Heart left ventricle (tissue), 16 donors: ENCODE measurements at places on chromosomes 5 and 9.
A peak's percentile ranks its signal among the peaks of the same experiment; 100 is the strongest.

GRCh38 chr9:125493384-125493783, 213.6 kb downstream of the MAPKAP1 start:
- no peaks in the 10 kb centered on the region for H3K27me3 ChIP-seq
- no peak overlapping the region for H3K4me3 ChIP-seq
- no peaks in the 10 kb centered on the region for H3K36me3 ChIP-seq
- H3K4me1 ChIP-seq, result no peaks in the 10 kb centered on the region

- no peak overlapping the region for H3K4me3 ChIP-seq
- peaks cover 89% of the 10 kb centered on the region for H3K36me3 ChIP-seq
- DNase-seq, result no peak
- H3K27me3 ChIP-seq, result no peaks in the 10 kb centered on the region
- H3K27ac ChIP-seq, result no peak overlapping the region
- H3K4me1 ChIP-seq, result no peaks in the 10 kb centered on the region
These were observed 12.6 kb downstream of the SKP2 start for GRCh38 chr5:36164461-36164860.

DNA sequence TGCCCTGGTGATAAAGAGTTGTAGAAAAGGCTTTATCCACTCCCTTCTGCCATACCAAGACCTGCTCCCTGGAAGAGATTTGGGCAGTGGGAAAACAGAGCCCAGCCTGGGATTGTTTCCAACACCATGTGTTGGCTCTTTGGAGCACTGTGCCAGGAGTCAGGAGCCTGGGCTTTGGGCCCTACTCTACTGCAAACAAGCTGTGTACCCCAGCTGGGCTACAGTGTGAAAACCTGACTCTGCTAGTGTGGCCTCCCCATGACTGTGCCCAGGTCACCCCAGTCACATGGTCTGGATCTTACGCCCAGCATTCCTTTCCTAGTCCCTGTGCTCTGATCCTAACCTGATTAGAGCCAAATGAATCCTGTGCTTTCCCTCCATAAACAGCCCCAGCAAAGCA, 39.3 kb upstream of the SHB start:
- H3K4me3 ChIP-seq, result no peak overlapping the region
- no peaks in the 10 kb centered on the region for H3K4me1 ChIP-seq
- DNase-seq, result no peak
- no peak overlapping the region for H3K27ac ChIP-seq

DNA sequence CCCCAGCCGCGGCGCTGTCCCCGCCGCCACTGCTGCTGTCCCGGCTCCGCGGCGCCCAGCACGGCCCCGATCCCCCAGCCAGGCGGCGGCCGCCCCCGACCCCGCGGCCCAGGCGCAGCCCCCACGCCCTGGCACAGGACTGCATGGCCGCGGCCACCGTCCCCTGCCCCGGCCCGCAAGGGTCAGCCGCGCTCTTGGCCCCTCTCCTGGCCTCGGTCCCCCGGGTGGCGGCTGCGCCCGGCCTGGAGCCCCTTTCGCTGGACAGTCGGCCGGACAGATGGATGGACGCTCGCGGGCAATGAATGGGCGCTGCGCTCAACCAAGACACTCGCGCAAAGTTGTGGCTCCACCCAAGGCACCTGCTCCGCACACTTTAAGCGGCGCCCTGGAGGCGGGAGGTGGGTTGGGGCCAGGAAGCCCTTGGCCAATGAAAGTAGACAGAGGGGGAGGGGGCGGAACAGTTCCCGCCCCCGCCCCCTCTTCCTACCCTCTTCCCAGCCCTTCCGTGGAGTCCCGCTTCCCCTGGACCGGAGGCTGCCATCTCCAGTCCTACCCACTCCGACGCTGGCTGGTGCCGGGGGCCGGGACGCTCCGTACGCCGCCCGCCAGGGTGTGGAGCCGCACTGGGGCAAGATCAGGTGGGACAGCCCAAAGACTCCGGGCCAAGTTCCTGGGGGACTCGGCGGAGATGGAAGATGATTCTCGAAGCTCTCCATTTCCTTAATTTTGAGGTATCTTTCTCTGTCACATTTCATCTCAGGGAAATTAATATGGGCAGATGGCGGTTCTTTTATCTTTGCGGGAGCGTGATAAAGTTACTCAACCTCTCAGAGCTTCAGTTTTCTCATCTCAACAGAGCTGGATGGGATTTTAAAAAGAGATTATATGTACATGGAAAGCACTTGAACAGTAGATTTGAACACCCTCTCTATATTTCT, at the start of gene GLDC:
GLDC (minus strand) TSS at position 375 of the 938 bp plus-strand sequence; CDS start at position 145, 230 bp downstream.
- DNase-seq, result peak; percentile 31
- peaks cover 68% of the 10 kb centered on the region for H3K27me3 ChIP-seq
- peak within 1 kb of the TSS; percentile 46 for H3K4me3 ChIP-seq
- no peak within 1 kb of the TSS for H3K27ac ChIP-seq

DNA sequence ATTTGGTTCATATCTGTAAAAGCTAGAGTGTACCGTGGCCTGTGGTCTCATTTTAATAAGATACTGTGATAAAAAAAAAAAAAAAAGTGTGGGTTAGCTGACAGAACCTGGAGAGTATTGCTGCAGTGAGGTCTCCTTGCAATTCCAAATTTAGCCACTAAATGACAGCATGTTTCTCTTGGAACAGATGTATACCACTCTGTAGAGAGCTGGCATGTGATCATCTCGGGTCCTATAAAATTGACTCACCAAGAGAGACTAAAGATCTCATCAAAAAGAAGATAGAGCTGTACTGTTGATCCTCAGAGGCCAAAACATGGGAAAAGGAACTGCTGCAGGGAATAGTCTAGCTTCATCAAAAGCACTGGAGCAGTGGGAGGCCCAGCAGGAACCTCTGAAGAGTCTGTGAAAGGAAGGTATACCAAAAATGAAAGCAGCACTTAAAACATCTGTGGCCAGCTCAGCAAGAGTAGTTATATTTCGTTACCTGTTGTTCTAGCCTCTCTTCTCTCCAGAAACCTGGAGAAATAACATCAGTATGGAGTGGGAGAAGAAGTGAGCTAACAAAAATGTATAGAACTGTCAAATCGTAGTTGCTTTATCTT, 826.8 kb downstream of the EFNA5 start:
- no peaks in the 10 kb centered on the region for H3K27me3 ChIP-seq
- H3K4me3 ChIP-seq, result no peak overlapping the region
- H3K27ac ChIP-seq, result no peak overlapping the region
- no peak for DNase-seq
- no peaks in the 10 kb centered on the region for H3K36me3 ChIP-seq

- no peak overlapping the region for H3K4me3 ChIP-seq
- no peaks in the 10 kb centered on the region for H3K36me3 ChIP-seq
- no peak overlapping the region for H3K27ac ChIP-seq
- no peaks in the 10 kb centered on the region for H3K4me1 ChIP-seq
These were observed 61.5 kb upstream of the TEX48 start for GRCh38 chr9:114743446-114743845.

GRCh38 chr5:111514087-111514486, 1.8 kb upstream of the STARD4 start:
- peaks cover 35% of the 10 kb centered on the region for H3K4me1 ChIP-seq
- DNase-seq, result no peak
- no peaks in the 10 kb centered on the region for H3K27me3 ChIP-seq

DNA sequence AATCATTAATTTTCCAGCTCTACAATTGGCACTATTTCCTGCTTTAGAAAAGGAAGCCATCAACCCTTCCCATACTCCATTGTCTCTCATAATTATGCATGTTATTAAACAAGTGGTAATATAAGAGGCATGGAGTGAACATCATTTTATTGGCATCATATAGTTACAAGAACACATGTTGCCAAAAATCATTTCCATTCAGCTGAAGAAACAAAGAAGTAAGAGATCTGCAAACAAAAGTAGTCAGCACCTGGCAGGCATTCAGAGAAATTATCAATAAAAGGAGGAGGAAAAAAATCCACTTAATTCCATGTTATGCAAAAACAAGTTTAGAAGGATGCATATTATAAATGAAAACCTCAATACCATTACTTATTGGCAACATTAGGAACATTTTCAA, 1208.2 kb upstream of the C9orf72 start:
- H3K4me1 ChIP-seq, result no peaks in the 10 kb centered on the region
- H3K36me3 ChIP-seq, result no peaks in the 10 kb centered on the region
- H3K4me3 ChIP-seq, result no peak overlapping the region

DNA sequence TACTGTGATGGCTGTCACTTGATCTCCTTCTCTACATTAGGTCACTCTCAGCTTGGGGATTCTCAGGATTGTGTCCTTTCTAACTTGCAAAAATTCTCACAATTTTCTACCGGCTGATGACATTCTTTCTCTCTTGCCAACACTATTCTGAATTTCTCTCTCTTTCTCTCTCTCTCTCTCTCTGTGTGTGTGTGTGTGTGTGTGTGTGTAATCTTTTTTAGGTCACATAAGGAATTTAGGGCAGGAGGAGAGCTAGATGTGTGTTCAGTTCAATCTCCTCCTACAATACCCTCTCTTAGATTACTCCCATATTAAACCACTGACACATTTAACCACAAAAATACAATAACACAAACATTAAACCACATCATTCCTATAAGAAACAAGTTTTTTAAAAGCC, 242.3 kb upstream of the NREP start:
- H3K36me3 ChIP-seq, result no peaks in the 10 kb centered on the region
- no peaks in the 10 kb centered on the region for H3K27me3 ChIP-seq
- H3K4me3 ChIP-seq, result no peak overlapping the region
- no peak overlapping the region for H3K27ac ChIP-seq

- H3K36me3 ChIP-seq, result no peaks in the 10 kb centered on the region
- no peaks in the 10 kb centered on the region for H3K27me3 ChIP-seq
- H3K4me1 ChIP-seq, result no peaks in the 10 kb centered on the region
- H3K27ac ChIP-seq, result no peak overlapping the region
- no peak for DNase-seq
- no peak overlapping the region for H3K4me3 ChIP-seq
These were observed 23.6 kb downstream of the SCAI start for GRCh38 chr9:125119643-125120286.

GRCh38 chr9:71108937-71109336, 12.5 kb downstream of the TRPM3 start:
- no peak for DNase-seq
- no peak overlapping the region for H3K27ac ChIP-seq
- no peaks in the 10 kb centered on the region for H3K27me3 ChIP-seq
- no peaks in the 10 kb centered on the region for H3K4me1 ChIP-seq
- H3K4me3 ChIP-seq, result no peak overlapping the region

- no peaks in the 10 kb centered on the region for H3K36me3 ChIP-seq
- no peaks in the 10 kb centered on the region for H3K27me3 ChIP-seq
- H3K4me1 ChIP-seq, result peaks cover 8% of the 10 kb centered on the region
- no peak for DNase-seq
- no peak overlapping the region for H3K4me3 ChIP-seq
- H3K27ac ChIP-seq, result no peak overlapping the region
These were observed 103.5 kb upstream of the NR3C1 start for GRCh38 chr5:143506836-143507552.

DNA sequence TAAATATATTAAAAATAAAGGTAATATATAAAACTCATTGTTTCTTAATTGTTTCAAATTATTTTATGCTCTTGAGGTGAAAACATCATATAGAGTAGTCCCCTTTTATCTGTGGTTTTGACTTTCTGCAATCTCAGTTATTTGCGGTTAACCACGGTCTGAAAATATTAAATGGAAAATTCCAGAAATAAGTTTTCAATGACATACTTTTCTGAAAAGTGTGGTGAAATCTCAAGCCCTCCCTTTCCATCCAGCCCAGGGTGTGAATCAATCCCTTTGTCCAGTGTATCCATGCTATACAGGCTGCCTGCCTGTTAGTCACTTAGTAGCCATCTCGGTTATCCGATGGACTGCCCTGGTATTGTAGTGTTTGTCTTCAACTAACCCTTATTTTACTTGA, 546.7 kb upstream of the DMAC1 start:
- no peak overlapping the region for H3K4me3 ChIP-seq
- no peak overlapping the region for H3K27ac ChIP-seq
- H3K27me3 ChIP-seq, result no peaks in the 10 kb centered on the region
- DNase-seq, result no peak
- no peaks in the 10 kb centered on the region for H3K4me1 ChIP-seq
- no peaks in the 10 kb centered on the region for H3K36me3 ChIP-seq

DNA sequence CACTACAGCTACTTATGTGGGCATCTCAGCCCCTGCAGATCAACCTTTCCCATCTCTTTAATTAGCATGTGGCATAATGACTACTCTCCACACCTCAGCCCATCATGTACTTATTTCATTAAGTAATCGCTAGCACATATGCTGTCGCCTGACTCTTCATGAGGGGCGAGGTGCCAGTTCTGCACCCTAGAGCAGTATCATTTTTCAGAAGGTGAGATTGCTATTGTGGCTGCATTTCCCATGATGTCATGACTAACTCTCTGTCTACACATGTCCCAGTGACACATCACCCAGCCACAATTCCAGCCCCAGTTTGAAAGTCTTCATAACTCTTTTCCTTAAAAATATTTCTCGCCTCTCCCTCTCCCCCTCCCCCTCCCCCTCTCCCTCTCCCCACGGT, 7.6 kb upstream of the F2RL1 start:
- no peaks in the 10 kb centered on the region for H3K27me3 ChIP-seq
- no peak for DNase-seq
- H3K27ac ChIP-seq, result no peak overlapping the region
- H3K36me3 ChIP-seq, result no peaks in the 10 kb centered on the region

GRCh38 chr5:137105351-137106035, 393.6 kb downstream of the SPOCK1 start:
- peaks cover 10% of the 10 kb centered on the region for H3K4me1 ChIP-seq
- H3K27ac ChIP-seq, result no peak overlapping the region
- no peaks in the 10 kb centered on the region for H3K27me3 ChIP-seq
- no peak for DNase-seq
- no peak overlapping the region for H3K4me3 ChIP-seq

- no peak for DNase-seq
- no peaks in the 10 kb centered on the region for H3K27me3 ChIP-seq
These were observed 34.0 kb downstream of the PUM3 start for GRCh38 chr9:2809692-2810419.
